CD4-positive, alpha-beta T cell treated with Interleukin-10 for 1 hour (primary cell): ENCODE measurements at places on chromosomes 16 and 17.

DNA sequence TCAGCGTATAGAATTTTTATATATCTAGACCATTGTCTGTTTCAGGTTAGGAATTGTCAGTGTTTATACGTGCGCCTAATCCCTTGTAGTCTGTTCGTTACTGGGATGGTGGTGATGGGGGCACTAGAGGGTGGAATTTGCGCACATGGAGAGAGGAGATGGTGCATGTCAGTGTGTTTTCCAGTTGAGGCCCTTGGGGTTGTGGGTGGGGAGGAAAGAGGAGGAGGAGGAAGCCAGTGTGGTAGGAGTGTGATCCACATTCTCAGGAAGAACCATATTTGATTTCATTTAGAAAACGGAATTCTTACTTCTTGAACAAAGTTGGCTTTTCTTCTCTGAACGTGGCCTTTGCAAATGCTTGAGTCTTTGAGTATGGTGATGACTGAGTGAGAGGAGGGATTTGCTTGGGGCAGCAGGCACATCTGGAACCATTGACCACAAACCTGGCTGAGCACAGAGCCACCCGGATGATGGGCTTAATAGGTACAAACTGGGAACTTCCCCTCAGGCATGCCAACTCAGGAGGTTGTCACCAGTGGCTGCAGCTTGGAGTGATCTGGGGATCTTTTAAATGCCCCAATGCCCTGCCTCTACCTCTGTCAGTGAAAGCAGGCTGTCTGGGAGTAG is 98.9 kb downstream of the PRKCB start:
- DNase-seq = no peak

DNA sequence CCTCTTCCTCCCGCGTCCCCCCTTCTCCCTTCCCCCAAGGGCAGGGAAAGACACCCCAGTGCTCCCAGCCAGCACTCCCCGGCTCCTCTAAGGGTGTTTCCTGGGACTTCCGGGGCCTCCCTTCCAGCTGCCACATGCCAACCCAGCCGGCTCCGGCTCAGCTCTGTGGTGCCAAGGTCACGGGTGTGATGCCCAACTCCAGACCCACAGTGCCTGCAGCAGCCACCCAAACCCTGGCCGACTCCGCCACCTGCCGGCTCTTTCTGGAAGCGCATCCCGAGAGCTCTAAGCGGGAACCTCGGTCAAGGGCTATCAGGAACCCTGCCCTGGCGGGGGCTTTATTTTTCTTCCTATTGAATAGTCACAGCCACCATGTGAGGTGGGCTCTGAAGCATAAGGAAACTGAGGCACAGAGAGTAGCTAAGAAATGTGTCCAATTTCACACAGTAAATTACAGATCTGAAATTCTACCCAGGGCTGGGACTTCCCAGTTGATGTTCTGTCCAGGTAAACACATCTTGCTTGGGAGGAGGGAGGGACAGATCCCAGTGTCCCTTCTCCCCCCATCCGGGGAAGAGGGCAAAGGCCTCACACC is 3.3 kb upstream of the PPP1R1B start:
- peak; percentile 88 for DNase-seq

- DNase-seq = no peak
These were observed 14.4 kb downstream of the SLFN5 start for GRCh38 chr17:35257208-35257659.

GRCh38 chr16:30996985-30997724 is 12.1 kb downstream of the HSD3B7 start:
- DNase-seq = peak; percentile 85

- no peak for DNase-seq
These were observed 1.2 kb downstream of the SSTR5 start for GRCh38 chr16:1073566-1074378.

DNA sequence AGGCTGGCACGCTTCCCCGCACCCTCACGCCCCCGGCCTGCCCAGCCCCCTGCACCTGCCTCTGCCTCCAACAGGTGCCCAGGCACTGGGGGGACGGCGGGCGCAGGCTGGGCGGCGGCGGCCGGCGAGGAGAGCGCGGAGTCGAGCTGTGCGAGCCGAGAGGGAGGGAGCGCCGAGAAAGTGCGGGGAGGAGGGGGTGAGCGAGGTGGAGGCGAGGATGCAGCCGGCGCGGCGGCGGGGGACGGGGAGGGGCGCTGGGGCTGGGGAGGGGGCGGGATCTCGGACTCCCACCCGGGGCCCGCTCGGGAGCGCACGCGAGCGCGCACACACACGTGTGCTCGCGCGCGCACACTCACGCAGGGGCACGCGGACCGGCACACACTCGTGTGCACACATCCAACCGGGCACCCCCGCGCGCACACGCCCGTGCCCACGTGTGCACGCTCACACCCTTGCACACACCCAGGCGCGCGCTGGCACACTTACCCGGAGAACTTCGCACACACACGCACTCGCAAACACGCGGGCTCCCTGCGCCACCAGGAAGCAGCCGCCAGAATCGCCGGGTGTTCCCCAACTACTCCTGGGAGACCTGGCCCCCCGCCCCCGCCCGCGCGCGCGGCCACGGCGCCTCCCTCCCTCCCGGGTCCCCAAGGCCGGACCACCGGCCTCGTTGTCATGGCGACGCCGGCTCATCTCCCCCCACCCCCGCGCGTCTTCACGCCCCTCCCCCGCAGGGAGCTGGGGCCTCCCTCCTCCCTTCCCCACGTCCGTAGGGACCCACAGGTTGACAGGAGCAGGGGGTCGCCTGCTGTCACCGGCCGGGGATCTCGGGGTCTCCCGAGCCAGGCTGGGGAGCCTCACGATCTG is at the start of gene DOC2A:
DOC2A (minus strand) TSS at position 184 of the 870 bp plus-strand sequence. CDS start 805 bp downstream, outside the sequence.
- peak; percentile 24 for DNase-seq
